ENCODE measurements at places on chromosomes 1 and 21. TPM values are rescaled to one million over a fixed set of nuclear protein-coding genes. Genes with fewer than 3 reads are reported as not detected.

Gene LRRC47
- total RNA-seq = 16.3 TPM

Gene BGLAP
- not detected for total RNA-seq

Gene ASAP3
- total RNA-seq = 4.7 TPM

Gene ZNF593OS
- not detected for total RNA-seq

Gene RGSL1
- total RNA-seq = not detected

Gene MANEAL
- total RNA-seq = 30.0 TPM

Gene SLC45A3
- 2.3 TPM for total RNA-seq

Gene GPR25
- total RNA-seq = not detected

Gene FRRS1
- 7.2 TPM for total RNA-seq

Gene SLAMF7
- total RNA-seq = not detected

Gene ZNF593
- 49.8 TPM for total RNA-seq

Gene BTBD8
- 3.6 TPM for total RNA-seq

Gene SMCP
- total RNA-seq = not detected

Gene CIART
- total RNA-seq = 15.3 TPM

Gene IL12RB2
- not detected for total RNA-seq

- no peak for DNase-seq
Measured at GRCh38 chr1:244674446-244674845, 21.5 kb downstream of the DESI2 start.

GRCh38 chr1:93328809-93329760 is 16.6 kb upstream of the DR1 start:
- no peak for DNase-seq

- DNase-seq = no peak
Measured at GRCh38 chr1:16464917-16465625, 24.5 kb downstream of the NECAP2 start.

GRCh38 chr1:89672489-89673183 is 39.7 kb downstream of the LRRC8C start:
- DNase-seq = no peak

DNA sequence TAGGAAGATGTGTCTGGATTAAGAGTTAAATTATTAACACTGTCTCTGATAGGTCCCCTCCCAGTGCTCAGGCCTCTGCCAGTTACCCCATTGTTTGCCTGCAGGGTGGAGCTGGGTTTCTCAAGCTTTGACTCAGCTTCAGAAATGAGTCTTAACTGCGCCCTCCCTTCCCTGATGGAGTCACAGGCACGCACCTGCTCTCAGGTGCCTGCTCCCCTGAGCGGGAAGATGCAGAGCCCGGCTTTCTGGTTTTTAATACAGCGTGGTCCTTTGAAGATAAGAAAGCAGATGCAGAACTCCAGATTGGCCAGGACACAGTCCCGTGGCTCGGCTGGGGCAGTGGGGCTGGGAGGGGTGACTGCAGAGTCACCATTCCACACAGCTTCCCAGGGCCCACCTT is 3.2 kb upstream of the SPRR4 start:
- no peak for DNase-seq

DNA sequence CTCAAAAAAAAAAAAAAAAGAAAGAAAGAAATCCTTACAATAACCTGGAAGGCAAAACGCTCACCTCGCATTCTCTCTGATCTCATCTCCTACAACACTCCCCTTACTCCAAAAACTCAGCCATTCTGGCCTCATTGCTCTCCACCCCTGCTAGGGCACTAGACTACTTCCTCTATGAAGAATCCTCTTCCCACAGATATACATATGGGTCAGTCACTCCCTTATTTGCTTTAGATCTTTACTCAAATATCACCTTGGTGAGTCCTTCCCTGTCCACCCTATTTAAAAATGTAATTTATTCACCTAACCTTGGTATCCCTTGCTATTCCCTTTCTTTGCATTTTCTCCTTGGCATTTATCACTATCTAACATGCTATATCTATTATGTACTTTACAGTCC is 24.6 kb upstream of the KIF1B start:
- DNase-seq = no peak

- DNase-seq = no peak
Measured at GRCh38 chr1:982765-983436, 1.0 kb upstream of the PERM1 start.

GRCh38 chr1:207219979-207220889 is 101.2 kb upstream of the CD55 start:
- no peak for DNase-seq

GRCh38 chr1:116558140-116558549 is 12.7 kb downstream of the CD58 start:
- no peak for DNase-seq

GRCh38 chr1:239976130-239976968 is 115.3 kb upstream of the FMN2 start:
- peak; percentile 44 for DNase-seq

- DNase-seq = no peak
Measured at GRCh38 chr1:48611841-48612240, 139.8 kb upstream of the SPATA6 start.

DNA sequence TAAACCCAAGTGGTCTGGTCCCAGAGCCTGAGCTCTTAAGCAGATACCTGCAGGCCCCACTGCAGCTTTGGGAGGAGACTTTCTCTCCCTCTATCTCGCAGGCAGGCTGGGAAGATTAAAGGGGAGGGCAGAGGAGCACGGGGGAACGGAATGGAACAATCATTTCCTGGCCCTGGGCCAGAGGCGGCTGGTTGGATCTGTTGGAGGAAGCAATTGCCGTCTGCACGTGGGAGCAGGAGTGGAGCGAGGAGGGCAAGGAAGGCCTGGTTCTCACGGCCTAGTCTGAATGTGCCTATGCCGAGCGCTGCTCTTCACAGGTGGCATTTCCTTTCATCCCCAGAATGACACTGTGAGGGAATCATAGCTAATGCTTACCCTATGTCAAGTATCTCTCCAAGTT is 23.7 kb downstream of the NKAIN1 start:
- DNase-seq = no peak

- DNase-seq = peak; percentile 26
Measured at GRCh38 chr1:23020706-23021405, 1.6 kb downstream of the KDM1A start.

GRCh38 chr1:163896001-163896400 is 574.2 kb downstream of the NUF2 start:
- DNase-seq = no peak

- no peak for DNase-seq
Measured at GRCh38 chr1:3294450-3294849, 160.0 kb upstream of the ARHGEF16 start.

GRCh38 chr21:44910229-44911067 is 10.3 kb downstream of the ITGB2 start:
- no peak for DNase-seq

- no peak for DNase-seq
Measured at GRCh38 chr1:157151073-157151472, 12.9 kb upstream of the ETV3 start.

DNA sequence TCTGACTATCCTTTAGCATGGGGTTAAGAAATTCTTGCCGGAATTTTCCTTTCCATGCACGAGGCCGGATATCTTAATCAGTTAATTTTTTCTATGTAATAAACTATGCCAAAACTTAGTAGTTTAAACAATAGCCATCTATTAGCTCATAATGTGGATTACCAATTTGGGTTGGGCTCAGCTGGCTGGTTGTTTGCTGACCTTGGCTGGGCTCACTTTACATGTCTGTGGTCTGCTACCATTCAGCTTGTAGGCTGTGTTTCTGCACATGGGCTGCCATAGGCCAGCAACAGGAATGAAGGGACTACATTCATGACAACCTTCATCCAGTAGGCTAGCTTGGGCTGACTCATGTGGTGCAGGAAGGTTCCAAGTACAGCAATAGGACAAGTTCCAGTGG is 56.0 kb upstream of the NTPCR start:
- no peak for DNase-seq

- no peak for DNase-seq
Measured at GRCh38 chr1:162028726-162029125, 5.1 kb upstream of the OLFML2B start.

DNA sequence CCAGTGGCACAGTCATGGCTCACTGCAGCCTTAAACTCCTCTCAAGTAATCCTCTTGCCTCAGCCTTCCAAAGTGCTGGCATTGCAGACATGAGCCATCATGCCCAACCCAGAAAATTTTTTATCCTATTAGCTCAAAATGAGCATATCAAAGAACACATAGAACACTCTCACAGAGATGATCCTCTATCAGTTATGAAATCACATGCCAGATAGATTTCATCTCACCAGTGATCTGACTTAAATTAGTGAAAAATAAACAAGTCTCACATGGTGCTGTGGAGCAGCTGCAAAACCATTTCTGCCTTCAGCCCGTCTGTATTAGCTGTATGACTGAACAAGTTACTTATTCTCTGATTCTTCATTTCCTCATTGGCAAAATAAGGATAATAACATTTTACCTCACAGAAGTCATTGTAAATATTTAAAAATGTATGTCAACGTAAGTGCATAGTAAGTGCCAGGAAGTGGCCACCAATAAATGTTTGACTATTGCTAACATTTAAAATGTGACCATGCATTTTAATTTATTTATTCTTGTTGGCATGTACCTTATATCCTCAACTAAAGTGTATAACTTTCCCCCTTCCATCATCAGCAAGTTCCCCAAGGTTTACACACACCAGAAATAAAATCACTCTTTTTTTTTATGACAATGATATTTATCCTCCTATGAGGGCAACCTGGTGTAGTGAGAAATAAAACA is 29.0 kb upstream of the SLC19A2 start:
- no peak for DNase-seq

DNA sequence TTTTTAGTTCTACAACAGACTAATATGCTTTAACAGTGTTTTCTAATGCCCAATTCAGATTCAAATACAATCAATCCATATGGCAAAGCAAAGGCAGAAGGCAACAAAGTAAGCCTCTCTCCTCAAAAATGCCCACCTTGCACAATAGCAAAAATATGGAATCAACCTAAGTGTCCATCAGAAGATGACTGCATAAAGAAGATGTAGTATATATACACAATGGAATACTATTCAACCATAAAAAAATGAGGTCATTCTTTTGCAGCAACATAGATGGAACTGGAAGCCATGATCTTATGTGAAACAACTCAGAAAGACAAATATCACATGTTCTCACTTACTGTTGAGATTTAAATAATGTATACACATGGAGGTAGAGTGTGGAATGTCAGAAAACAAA is 80.7 kb downstream of the EIF4G3 start:
- DNase-seq = no peak

- peak; percentile 40 for DNase-seq
Measured at GRCh38 chr1:39407896-39408640, 83.4 kb upstream of the BMP8A start.

DNA sequence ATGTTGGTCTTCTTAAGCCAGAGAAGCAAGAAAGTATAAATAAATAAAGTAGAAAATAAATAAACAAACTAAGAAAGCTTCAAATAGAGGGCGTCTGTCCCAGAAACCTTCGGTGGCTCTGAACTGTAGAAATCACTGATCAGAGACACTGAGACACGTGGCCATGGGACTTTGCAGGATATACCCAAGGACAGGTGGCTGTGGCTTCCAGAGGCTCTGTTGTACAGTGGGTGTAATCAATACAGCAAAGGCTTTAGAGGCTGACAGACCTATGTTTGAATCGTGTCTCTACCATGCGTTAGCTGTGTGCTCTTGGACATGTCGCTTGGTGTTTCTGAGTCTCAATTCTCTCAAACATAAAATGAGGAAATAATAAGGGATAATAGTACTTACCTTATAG is 41.0 kb upstream of the EPS15 start:
- DNase-seq = no peak

DNA sequence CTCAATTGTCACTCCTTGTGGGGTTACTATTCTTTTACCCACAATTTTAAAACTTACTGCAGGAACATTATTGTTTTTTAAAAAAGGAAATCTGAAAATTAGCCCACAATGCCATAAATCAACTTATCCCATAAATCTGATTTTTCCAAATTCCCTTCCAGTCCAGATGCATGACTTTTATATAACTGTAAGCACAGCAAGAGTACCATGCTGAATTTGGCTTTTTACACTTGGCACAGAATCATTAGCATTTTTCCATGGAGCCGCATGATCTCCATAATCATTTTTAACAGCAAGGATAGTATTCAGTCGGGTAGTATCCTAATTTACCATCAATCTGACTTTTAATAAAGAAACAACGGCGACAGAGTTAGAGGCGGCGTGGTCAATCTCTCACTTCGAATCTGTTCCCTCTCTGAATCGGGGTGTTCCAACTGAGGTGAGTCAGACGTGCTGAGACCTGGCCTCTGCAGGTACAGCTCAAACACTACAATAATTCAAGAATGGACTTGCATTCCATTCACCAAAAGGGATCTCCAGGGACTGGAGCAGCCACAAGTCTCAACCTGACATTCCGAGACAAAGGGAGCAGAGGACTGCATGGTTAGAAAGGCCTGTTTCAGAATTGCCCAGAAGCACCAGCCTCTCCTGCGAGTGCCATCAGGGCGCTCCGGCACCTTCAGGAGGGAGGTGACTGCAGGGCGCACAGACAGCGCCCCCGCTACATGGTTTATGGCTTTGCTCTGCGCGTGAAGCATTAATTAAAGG is 48.9 kb downstream of the SLC66A1 start:
- DNase-seq = no peak

GRCh38 chr1:43582162-43582566 is 51.5 kb downstream of the PTPRF start:
- DNase-seq = peak; percentile 94

GRCh38 chr1:6391951-6392808 is 1.4 kb downstream of the ACOT7 start:
- peak; percentile 32 for DNase-seq

DNA sequence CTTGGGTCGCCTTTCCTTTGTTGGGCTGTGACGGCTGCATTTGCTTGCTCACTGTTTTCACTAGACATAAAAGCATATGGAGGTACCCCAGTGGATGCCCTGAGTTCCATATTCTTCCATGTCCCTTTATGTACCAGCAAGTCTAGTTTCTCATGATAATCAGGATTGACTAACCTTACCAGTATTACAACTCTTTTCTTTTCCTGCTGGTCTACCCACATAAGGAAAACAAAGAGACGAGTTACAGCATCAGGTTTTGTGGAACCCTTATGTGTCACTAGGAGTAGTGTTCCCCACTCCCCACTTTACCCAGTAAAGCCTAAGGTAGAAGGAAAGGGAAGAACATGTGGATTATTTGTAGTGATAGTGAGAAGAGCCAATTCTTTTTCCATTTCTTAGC is 16.4 kb upstream of the CENPF start:
- no peak for DNase-seq

DNA sequence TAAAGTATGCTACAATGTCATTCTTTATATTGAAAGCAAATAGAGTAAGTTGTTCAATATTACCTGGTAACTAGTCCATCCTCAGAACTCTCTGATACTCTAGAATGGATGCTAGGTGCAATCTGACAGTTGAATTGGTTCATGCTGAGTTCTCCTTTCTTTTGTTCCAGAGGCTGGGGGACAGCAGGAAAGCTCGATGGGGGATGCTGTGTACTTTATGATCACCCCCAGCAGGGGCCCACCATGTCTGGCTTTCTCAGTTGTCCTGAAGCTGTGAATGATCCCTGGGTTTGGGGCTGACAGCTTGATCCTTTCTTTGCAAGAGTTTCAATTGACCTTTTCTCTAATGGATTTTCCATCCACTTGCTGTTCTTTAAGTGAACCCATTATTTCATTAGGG is 22.5 kb downstream of the FMN2 start:
- no peak for DNase-seq

All from Caki2 (cell line).